ENCODE measurements at places on chromosomes 3 and 15.

DNA sequence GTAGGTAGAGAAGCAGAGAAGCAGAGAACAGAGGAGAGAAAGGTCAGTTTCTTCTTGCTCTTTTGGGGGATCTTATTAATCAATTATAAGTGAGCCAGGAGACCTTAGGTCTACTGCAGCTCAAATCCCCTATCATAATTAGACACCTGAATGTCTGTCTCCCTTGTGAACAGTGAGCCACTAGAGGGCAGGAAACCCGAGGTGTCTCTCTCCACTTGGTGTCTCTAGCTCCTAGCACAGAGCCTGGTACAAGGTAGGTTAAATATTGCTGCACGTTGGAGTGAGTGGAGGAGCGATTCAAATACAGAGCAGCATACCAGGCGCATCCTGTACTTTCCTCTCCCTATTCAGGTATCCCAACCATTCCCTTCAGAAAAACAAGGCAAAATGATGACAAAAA lies 2.0 kb upstream of the ST8SIA2 start:
- DNase-seq: no peak

DNA sequence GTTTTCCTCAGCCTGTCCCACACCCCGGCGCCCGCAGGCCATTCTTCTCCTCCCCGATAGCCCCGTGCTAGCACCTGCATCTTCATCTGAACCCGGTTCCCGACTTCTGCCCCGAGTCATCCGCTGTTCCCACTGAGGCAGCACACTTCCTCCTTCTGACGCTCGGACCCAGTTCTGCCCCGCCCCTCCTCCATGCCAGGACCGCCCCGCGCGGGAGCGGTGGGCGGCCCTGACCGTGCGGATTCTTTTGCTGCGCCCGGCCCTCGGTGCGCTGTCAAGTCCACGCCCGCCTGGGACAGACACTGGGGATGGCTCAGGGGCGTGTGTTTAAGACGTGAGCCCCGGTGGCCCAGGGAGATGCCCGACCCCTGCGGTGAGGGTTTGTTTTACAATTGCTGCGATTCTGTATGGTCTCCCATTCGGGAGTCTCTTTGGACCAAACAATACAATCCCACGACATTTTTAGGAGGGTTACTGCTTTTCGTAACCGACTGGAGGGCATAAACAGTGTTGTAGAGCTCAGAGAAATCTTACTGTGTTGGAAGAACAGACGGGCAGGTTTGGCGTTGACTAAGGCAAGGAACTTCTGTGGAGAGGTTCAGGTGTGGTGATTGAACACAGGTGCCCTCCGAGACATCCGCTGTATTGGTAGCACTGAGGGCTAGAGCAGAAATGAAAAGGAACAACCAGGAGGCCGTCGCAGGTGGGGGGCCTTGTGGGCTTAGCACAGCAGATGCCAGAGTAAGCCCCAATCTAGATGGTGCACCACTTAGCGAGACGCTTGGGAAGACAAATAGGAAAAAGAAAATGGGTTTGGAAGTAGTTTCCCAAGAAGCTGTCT lies 716 bp downstream of the PTPN23 start:
- peak; percentile 93 for DNase-seq

GRCh38 chr3:5197470-5198312 lies 10.2 kb downstream of the EDEM1 start:
- no peak for DNase-seq

DNA sequence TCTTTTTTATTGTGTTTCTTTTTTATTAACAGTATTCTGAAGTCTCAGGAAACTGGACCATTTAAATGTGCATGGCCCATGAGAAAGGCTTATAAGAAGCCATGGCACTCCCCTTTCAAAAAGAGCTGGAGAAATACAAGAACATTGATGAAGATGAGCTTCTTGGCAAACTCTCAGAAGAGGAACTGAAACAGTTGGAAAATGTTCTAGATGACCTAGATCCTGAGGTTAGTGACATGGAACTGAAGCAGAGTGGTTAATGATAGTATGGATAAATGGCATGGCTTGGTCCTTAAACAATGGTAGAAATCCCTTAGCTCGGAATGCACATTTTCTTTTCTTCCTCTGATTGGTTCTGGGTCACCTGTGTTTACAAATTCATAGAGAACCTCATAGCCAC lies 14.9 kb downstream of the TMOD2 start:
- no peak for DNase-seq

DNA sequence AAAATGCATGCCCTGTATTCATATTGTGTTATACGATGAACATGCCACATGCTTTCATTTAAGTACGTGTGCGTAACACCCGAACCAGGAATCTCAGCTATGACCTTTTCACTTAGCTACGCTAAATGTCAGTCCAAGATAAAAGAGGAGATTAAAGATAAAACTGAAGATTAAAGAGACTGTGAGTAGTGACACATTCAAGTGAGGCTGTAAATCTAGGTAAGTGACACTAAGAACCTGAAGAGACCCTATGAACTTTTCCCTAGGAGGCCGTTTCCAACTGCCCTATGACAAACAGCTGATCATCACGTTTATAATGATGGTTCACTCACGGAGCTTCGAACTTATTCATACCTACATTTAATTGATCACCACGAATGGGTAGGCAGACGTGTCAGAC lies 32.2 kb downstream of the TFRC start:
- DNase-seq: no peak

GRCh38 chr15:51367322-51367976 lies 26.0 kb downstream of the GLDN start:
- no peak for DNase-seq

DNA sequence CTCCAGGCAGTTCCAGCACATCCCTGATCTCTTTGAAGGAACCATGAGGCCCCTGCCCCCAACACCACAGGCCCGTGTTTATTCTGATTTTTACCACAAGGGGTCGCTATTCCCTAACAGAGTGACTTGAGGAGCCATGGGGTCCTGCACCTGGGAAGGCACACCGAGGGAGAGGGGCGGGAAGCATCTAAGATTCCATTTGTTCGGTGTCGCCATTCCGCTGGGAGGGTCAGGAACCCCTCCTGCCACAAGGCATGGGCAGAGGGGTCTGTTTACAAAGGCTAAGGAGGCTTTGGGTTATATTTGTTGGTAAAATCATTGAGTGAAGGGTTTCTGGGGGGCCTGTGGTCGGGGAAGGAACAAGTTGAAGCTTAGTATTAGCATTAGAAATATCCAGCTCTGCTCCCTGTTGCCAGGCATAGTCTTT lies 77.1 kb downstream of the WDR76 start:
- peak; percentile 81 for DNase-seq

- DNase-seq: no peak
Measured at GRCh38 chr3:165502707-165503106, 306.5 kb upstream of the SLITRK3 start.

DNA sequence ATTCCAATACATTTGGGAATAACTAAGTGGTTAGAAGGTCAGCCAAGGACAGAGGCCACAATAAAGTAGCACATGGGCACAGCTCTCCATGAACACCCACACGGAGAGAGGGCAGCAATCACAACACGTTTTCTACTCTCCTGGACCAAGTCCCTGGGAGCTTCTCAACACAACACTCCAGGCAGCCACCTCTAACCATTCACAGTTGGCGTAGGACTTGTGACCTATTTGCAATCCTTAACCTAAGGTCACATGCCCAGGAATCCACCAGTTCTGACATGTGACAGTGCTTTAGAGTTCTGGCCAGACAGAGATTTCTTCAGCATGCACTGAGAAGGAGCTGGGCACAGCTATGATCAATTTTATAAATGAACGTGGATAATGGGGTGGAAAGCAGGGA lies 280.8 kb downstream of the SHQ1 start:
- DNase-seq: no peak

DNA sequence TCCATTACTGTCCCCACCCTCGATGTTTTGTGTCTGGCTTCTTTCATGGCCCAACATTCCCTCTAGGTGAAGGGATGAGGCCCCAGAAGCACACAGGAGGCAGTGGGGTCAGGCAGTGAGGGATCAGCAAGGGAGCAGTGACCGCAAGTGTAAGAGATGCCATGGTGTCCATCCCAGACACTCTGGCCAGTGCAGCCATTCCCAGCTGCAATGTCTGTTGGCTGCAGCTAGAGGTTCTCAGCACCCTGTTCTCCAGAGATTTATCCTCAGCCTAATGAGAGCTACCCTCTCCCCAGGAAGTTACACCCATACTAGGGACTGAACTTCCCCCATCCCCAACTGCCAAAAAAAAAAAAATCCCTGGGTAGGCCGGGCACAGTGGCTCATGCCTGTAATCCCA lies 40.2 kb downstream of the TRANK1 start:
- peak; percentile 34 for DNase-seq

GRCh38 chr3:66851894-66852613 lies 146.1 kb upstream of the KBTBD8 start:
- DNase-seq: no peak

- DNase-seq: no peak
Measured at GRCh38 chr15:66237513-66238235, 15.9 kb downstream of the MEGF11 start.

GRCh38 chr3:13496879-13497278 lies 16.8 kb downstream of the HDAC11 start:
- no peak for DNase-seq

DNA sequence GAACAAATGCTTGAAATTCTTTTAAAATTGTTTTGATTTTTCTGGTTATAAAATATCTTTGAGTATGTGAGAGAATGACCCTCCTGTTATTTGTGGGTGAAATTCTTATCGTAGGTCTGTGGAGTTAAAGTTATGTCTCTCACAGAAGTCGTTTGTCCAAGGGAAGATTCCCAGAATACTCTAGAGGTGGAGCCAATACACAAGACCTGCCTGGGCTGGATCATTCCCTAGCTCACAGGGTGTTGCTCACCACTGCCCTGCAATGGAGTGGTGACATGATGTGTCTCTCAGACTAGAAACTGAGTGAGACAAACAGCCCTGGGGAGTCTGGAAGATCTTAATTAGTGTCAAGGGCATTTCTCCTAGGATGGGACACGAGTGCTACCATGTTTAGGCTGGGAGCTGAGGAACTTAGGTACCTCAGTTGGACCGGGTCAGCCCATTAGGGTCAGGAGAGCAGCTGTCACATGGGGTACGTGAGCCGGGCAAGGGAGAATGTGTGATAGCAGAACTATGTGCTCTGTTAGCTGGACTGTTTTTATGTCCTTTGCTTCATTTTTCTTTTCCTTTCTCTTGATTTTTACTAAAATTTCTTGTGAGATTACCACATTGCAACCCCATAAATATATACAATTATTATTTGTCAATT lies 53.6 kb upstream of the MYO5C start:
- DNase-seq: no peak

DNA sequence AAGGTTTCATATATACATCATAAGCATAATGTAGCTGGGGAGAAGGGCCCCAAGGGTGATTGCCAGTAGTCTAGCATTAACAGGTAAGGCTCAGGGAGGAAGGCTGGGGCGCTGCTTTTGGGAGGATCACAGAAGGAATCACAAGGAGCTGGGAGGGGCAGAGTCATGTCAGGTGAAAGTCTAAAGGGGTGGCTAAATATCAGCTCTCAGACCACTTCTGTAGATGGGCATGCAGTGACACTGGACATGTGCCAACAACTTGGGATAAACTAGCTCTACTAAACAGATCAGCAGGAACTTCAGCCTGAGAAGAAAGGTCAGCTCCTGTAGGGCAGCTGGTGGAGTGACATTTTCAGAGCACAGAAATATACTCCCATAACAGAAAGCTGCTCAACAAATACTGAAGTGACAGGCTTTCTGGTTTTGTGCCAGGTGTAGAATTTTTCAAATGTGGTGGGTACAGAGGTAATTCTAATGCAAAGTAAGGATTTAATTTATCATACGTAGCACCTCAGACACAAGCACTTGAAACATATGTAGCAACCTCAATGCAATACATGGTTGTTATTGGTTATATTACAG lies 79.4 kb downstream of the PEX5L start:
- DNase-seq: no peak

DNA sequence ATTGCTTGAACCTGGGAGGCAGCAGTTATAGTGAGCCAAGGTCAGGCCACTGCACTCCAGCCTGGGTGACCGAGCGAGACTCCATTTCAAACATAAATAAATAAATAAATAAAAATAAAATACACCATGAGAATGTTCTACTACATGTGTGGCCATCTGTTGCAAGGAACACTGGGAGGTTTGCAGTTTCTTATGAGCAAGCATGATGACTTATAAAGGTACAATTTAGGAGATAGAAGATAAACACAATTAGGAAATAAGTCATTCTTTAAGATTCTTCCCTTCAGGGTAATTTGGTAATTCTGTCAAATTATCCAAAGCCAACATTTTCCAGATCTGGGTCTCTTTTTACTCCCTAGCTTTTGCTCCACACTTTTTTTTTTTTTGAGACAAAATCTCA lies 13.4 kb downstream of the HTR3C start:
- DNase-seq: no peak

DNA sequence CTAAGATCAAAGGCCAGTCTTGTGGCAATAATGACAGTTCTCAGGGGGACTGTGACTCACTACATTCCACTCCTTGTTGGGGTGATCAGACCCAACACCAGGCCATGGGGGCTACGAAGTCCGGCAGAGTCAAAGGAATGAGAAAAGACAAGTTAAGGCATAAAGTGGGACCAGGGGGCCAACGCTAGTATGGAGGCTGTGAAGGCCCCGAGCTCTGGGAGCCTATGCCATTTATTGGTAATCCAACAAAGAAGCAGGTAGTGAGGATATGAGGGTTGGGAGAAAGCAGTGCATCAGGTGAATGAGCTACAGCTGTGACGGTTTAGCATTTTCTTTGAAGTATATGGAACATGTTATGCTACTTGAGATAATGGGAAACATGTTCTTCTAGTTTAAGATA lies 104.4 kb upstream of the C2CD4B start:
- no peak for DNase-seq

DNA sequence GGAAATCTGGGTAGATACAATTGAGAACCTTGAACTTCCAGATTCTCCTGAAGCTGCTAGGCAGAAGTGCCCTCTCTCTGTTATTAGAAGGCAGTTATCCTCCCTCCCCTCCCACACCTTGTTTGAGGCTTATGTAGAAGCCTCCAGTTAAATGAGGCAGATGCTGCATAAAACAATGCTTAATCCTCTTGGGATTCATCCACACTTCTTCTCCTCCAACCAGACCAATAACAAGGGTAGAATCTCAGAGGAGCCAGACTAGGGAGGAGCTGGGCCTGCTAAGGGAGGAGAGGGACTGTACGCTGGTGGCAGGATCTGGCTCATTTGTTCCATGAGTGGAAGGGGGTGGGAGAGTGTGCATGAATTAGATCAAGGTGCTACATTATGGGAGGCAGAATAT lies 88.3 kb upstream of the PRR23C start:
- no peak for DNase-seq

DNA sequence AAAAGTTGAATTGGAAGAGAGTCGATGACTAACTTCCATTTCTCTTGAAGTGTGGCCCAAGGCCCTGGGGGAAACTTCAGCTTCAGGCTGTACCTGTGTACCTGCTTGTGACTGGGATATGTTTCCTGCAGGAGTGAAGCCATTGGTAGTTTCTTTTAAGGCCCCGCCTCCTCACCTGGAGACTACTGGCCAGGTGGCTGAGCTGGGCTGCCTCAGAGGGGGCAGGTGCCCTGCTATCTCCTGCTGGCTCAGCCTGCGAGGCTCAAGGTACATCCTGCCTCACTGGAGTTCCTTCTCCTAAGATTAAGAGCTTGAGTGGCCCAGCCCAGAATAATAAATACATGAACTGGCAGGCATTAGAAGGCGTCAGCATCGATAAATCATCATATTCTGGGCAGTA lies 121.6 kb upstream of the ROPN1 start:
- no peak for DNase-seq

- DNase-seq: no peak
Measured at GRCh38 chr15:37140531-37141058, 40.2 kb upstream of the MEIS2 start.

GRCh38 chr3:107938143-107938542 lies 152.7 kb downstream of the CD47 start:
- peak; percentile 19 for DNase-seq

- DNase-seq: peak; percentile 45
Measured at GRCh38 chr3:97821287-97821773, 481 bp upstream of the CRYBG3 start.
